ENCODE measurements at places on chromosomes 12 and 14.

GRCh38 chr14:94062344-94062940 lies 18.6 kb downstream of the DDX24 start:
- DNase-seq = no peak

GRCh38 chr14:65206448-65207096 lies 104.3 kb upstream of the MAX start:
- no peak for DNase-seq

GRCh38 chr12:124283326-124283725 lies 11.6 kb upstream of the RFLNA start:
- DNase-seq = no peak

GRCh38 chr14:94517641-94518257 lies 8.5 kb upstream of the SERPINA12 start:
- DNase-seq = no peak

DNA sequence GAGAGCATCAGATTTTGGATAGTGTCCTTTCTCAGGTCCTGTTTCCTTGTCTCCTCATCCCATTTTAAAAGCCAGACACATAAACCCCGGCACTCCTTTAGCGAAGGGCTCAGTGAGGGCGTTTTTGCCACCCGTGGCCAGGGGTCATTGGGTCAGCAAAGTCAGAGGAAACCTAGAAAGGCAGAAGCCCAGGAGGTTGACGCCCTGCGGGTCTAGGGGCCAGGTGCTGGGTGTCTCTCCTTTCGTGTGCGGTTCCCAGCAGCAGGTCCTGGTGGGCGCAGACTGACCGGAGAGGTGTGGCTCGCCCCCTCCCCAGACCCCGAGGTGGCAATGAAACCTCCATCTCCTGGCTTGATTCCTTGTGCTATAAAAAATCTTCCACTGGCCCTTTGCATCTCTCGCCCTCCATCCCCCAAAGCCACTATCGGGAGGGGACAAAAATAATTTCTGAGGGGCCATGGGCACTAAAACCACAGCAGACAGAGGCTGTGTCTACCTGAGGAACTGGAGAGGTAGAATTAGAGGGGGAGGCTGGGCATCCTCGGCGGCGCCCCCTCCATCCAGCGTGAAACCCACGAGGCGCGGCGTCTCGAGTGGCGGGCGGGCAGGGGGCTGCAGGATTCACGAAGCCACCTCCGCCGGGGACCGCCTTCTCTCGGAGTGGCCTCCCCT lies 858 bp upstream of the FRMD6 start:
- DNase-seq = no peak

DNA sequence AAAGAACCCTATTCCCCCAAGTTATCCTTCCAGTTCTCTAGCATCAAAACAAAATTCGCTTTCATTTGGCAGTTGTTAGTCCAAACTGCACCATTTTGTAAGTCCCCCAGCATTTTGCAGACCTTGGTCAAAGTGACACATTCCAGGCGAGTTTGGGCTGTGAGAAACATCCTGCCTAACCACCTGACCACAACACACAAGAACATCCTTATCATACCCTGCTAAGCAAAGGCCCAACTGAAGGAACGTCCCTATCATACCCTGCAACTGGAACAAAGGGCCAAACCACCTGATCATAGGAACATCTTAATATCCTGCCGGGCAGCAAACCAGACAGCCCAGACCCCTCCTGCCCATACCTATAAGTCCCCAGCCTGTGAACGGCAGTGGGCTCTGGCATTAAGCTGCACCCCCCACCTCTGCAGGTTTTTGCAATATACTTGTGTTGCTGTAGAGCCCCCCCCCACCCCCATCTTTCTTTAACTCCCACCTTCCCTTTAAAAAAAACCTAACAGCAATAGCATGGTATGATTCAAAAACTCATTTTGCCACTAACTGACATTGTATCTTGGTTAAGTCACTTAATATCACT lies 2.7 kb downstream of the PCNX4 start:
- DNase-seq = no peak

DNA sequence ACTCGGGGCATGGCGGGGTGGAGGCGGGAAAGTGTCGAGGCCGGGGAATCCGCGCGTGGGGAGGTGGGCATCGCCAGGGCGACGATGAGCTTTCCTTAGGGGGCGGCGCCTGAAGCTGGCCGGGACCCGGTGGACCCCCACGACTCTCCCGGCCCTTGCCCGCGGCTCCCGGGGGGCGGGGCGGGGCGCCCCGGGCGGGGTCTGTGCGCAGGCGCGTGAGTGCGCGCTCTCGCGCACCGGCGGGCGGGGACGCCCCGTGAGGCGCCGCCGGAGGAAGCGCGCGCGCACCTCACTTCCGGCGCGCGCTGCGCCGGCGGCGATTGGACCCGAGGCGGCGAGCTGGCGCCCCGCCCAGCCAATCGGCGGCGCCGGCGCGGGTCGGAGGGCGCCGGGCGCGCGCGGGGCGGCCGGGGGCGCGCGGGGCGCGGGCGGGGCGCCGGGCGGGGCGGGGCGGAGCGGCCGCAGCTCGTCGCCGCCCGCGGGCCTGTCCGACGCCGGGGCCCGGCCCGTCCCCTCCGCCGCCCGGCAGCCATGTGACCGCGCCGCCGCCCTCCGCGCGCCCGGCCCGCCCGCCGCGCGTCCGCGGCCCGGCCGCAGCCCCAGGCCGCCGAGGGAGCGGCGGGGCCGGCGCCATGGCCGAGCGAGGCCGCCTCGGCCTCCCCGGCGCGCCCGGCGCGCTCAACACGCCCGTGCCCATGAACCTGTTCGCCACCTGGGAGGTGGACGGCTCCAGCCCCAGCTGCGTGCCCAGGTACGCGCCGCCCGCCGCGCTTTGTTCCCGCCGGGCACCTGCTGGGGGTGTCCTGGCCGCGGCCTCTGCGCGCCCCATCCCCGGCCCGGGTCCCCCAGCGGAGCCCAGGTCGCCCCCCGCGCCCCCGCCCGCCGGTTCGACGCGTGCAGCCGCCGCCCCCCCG lies at the start of gene PACS2:
PACS2 (plus strand) TSS at position 462 of the 914 bp plus-strand sequence; CDS start at position 633, 171 bp downstream.
- peak; percentile 96 for DNase-seq

- DNase-seq = no peak
These were observed 49.8 kb downstream of the B4GALNT3 start for GRCh38 chr12:509500-509899.

GRCh38 chr12:32906399-32907165 lies 10.0 kb upstream of the PKP2 start:
- no peak for DNase-seq

- DNase-seq = no peak
These were observed 207.7 kb downstream of the TTC8 start for GRCh38 chr14:89032086-89032649.

DNA sequence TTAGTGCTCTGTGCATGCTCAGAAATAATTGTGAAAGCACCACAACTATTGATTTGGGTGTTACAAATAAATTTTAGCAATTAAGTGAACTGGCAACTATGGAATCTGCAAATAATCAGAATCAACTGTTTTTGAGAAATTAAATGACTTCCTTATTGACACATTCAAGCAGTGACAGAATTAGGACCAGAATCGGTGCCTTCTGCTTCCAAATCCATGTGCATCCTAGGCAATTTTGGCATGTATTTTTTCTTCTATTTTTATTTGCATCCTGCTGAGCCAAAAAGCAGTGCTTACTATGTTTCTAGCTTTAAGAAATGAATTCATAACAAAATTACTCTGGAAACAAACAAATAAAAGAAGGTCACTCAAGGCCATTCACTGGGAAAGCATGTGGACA lies 408.2 kb downstream of the GXYLT1 start:
- no peak for DNase-seq

GRCh38 chr12:75660107-75660530 lies 148.7 kb upstream of the KRR1 start:
- no peak for DNase-seq

GRCh38 chr12:23197266-23197665 lies 572.3 kb downstream of the ETNK1 start:
- DNase-seq = no peak

DNA sequence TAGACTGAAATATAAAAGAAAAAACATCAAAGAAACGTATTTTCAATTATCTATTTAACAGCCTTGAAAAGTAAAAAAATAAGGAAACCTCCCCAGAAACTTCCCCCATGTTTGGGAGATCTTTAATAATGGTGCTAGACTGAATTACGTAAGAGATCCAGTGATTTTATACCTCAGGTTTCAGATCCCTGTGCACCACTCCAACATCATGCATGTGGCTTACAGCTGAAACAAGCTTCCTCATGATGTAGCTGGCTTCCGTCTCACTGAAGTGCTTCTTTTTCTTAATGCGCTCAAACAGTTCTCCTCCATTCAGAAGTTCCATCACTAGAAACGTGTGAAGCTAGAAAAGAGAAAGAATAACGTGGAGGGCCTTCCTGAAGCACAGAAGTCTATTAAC lies 78.0 kb upstream of the TTC7B start:
- no peak for DNase-seq

DNA sequence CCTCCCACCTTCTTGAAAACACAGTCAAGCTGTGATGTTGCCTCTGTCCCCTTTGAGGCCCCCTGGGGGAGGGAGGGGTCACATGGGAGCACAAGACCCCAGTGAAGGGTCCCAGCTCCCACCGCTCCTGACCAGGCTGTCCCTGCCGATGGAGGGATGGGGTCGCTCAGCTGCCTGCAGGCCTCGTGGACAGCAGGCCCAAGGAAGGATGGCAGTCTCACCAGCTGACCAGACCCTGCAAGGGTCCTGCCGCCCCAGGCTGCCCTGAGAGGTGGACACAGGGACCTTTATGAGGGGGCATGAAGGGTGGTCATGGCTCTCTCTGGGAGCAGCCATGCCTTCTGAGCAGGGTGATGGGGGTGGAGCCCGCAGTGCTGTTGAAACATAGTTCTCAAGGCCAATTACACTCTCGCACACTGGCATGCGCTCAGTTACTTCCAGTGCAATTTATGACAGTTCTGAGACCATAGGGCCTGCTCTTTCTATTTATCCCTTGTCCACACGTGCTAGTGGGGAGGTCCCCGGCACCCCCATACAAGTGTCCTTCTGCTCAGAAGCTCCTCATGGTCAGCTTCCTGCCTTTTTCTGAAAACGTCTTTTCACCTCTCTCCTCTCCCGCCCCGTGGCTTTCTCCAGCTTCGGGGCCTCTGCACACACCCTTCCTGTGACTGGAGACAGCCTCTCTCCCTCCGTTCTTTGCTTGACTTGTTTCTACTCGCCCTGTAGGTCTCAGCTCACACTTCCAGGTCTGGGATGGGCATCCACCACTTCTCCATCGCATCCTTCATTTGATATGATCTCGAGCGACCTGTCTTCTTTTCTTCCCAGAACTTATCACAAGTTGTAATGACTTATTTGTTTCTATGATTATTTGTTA lies 313.1 kb downstream of the ADGRD1 start:
- DNase-seq = no peak

GRCh38 chr12:99235381-99235780 lies 412.2 kb upstream of the GARIN6 start:
- DNase-seq = no peak

DNA sequence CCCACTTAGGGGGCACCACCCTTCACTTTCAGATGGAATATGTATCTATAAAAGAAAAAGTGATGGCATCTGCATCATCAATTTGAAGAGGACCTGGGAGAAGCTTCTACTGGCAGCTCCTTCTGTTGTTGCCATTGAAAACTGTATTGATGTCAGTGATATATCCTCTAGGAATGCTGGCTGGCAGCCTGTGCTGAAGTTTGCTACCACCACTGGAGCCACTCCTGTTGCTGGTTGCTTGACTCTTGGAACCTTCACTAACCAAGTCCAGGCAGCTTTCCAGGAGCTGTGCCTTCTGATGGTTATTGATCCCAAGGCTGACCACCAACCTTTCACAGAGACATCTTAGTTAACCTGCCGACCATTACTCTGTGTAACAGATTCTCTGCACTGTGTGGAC lies 44.7 kb downstream of the RIMKLB start:
- peak; percentile 4 for DNase-seq

- DNase-seq = peak; percentile 30
These were observed 16.3 kb downstream of the RAPGEF3 start for GRCh38 chr12:47742253-47742825.

GRCh38 chr12:22272335-22273151 lies 62.0 kb downstream of the ST8SIA1 start:
- DNase-seq = peak; percentile 13

GRCh38 chr12:59578254-59578653 lies 17.6 kb upstream of the SLC16A7 start:
- DNase-seq = no peak

GRCh38 chr14:77738559-77739250 lies 22.3 kb downstream of the SNW1 start:
- no peak for DNase-seq

DNA sequence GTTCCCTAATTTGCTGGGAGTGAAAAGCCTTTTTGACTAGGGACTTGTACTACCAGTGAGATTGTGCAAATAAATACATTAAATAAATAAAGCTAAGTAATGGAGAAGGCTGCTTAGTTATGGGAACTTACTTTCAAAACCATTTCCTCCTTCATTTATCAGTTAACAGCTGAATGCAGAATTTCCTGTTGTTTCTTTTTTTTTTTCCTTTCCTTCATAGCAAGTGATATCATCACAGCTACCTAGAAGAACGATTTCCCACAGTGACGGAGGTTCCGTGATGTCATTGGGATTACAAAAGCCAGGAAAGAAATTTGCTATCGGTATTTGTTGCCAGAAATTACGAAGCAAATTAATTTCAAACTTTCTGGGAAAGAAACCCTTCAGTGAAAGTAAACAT lies 42.1 kb upstream of the SOCS2 start:
- no peak for DNase-seq

- no peak for DNase-seq
These were observed 78.9 kb downstream of the NOS1 start for GRCh38 chr12:117282490-117282889.

DNA sequence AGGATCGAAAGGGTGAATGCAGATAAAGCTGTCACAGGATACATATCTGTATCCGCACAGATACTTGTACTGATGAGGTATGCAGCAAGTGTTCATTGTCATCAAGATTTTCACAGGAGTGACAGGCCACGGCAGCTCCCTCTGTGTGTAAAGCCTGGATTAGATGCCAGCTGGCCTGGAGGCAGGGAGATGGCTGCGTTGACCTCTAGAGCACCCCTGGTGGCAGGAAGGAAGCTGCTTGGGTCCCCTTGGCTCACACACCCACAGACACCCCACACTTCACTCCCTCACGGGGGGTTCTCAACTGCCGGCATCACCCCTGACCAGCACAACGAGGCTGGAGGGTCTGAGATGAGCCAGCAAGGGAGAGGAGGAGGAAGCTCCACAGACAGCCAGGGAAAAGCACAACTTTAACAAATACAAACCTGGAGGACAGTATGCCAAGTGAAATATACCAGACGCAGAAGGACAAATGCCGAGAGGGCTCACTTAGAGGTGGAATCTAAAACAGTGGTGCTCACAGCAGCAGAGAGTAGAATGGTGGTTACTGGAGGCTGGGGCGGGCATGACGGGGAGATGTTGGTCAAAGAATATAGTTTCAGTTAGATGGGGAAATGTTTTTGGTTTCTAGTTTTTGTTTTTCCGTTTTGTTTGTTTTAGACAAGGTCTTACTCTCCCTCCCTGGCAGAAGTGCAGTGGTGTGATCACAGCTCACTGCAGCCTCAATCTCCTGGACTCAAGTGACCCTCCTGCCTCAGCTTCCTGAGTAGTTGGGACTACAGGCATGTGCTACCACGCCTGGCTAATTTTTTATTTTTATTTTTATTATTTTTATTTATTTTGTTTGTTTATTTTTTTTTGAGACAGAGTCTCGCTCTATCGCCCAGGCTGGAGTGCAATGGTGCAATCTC lies 45.7 kb downstream of the TEAD4 start:
- DNase-seq = no peak

Measured in NCI-H446 (cell line).